ENCODE measurements at places on chromosomes 16 and 17.
A peak's percentile ranks its signal among the peaks of the same experiment; 100 is the strongest.

GRCh38 chr16:56912746-56913708 is 18.9 kb upstream of the HERPUD1 start:
- DNase-seq = no peak

GRCh38 chr17:21209511-21210175 is 4.3 kb downstream of the TMEM11 start:
- no peak for DNase-seq

- DNase-seq = no peak
These were observed 3.1 kb upstream of the LIMD2 start for GRCh38 chr17:63703029-63703428.

DNA sequence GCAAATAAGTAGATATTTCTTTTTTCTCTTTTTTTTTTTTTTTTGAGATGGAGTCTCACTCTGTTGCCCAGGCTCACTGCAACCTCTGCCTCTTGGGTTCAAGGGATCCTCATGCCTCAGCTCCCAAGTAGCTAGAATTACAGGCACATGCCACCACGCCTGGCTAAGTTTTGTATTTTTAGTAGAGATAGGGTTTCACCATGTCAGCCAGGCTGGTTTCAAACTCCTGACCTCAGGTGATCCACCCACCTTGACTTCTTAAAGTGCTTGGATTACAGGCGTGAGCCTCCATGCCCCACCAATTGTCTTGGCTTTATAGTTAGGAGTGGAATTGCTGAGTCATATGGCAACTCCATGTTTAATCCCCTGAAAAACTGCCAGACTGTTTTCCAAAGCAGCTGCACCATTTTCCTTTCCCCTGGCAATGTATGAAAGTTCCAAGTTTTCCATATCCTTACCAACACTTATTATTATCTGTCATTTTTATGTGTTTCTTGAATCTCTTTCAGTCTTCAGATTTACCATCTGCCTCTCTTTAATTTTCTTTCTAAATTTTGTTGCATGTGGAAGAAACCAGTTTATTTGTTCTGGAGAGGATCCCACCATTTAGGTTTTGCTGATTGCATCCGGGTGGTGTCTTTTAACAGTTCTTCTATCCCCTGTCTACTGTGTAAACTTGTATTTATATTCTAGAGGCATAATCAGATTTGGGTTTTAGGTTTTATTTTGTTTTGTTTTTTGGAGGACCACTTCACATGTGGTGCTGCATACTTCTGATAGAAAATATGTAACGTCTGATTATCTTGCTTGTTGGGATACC is 9.9 kb upstream of the CES3 start:
- DNase-seq = no peak

- no peak for DNase-seq
These were observed 154.8 kb upstream of the TNRC6C start for GRCh38 chr17:77803726-77804125.

GRCh38 chr16:53159781-53160436 is 105.1 kb downstream of the CHD9 start:
- no peak for DNase-seq

DNA sequence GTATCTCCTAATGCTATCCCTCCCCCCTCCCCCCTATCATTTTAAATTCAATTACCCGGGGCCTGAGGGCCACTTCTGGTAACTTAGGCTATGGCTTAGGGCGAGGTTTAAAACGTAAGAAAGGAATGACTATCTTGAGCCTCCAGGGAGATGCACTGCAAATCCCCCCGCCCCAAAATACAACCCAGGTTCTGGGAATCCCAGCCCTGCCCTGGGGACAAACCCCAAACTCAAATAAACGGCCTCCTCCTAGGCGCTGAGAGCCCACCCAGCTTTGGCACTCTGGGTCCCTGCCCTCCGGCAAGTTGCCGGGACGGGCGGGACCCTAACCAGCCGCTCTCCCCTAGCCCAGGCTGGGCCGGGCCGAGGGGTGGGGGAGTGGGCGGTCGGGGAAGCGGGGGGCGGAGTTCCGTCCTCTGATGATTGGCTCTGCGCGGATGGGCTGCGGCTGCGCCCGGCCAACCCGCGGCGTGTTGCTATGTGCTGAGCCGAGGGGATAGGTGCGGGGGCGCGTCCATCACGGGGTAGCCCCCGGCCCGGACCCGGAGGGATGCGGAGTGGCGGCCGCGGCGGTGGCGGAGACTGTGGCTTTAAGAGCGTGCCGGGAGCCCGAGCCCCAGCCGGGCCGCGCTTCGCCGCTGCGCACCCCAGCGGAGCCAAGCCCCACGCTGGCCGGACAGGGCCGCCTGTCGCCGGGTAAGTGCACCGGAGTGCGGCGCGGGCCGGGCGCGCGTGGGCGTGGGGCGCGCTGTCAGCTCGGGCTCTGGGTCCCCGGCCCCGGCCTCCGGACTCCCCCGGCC is at the start of gene YPEL2:
TSS of gene YPEL2 (plus strand) at position 527 of the 800 bp plus-strand sequence. CDS start 21,755 bp downstream, outside the sequence.
- peak; percentile 97 for DNase-seq

DNA sequence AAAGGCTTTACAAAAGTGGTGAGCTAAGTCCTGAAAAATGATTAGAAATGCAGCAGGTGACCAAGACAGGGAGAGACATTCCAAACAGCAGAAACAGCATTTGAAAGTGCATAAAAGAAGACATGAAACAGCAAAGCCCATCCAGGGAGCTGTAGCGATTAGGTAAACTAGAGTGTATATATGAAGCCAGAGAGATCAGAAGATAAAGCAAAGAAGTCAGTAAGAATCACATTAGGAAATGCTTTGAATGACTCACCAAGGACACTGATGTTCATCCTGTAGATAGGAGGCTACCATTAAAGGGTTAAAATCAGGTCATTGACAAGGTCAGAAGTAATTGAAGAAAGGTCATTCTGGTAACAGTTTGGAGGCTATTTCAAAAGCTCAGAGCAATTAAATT is 27.6 kb upstream of the VAT1L start:
- DNase-seq = no peak

- peak; percentile 17 for DNase-seq
These were observed 9.0 kb downstream of the FASN start for GRCh38 chr17:82088838-82089722.

DNA sequence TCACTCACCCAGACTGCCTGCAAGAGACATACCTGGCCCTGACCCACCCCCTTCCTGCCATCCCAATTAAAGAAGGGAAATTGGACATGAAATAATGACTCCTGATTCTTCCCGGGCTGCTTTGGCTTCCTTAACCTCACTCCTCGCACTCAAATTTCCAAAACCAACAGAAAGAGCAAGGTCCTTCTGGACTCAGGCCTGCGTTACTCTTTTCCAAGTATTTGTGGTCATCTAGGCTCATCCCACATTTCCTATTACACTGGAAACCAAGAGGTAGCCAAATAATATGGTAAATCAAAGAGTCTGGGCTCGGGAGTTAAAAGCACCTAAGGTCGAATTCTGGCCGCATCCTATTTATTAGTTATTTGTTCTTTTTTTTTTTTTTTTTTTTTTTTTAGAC is 359.3 kb downstream of the NPIPA8 start:
- DNase-seq = peak; percentile 32

DNA sequence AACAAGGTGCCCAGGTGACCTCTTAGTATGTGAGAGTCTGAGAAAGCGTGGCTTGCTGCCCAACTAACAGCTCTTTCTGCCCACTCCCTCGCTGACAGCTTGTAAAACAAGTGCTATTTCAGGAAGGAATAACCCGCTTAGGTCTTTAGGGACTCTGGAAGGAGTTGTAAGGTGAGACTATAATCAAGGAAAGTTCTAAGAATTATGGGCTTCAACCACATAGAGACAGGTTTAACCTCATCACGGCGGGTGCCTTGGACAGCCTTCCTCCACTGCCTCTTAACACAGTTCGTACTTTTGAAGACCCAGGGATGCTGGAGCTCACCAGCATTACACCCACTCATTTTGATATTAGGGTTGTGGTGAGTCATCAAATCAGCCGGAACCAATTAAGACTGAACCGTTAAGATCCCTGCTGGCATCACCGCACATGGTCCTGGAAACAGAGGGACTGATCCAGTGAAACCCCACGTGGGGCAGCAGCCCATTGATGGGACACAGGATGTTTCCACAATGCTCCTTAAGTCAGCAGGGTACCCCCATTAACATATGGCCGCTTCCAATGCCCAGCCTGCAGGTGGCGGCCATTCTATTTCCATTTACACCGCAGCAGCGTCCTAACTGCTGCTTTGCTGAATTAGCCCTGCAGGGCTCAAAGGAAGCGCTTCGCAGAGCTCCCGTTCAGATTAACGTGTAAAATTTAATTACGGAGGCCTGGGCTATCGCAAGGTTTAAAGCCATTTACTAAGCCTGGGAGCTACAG is 176.6 kb upstream of the SDK2 start:
- DNase-seq = peak; percentile 31

GRCh38 chr17:66310528-66311148 is 8.2 kb downstream of the PRKCA start:
- no peak for DNase-seq

- no peak for DNase-seq
These were observed 145.4 kb downstream of the IRX5 start for GRCh38 chr16:55076053-55076452.

DNA sequence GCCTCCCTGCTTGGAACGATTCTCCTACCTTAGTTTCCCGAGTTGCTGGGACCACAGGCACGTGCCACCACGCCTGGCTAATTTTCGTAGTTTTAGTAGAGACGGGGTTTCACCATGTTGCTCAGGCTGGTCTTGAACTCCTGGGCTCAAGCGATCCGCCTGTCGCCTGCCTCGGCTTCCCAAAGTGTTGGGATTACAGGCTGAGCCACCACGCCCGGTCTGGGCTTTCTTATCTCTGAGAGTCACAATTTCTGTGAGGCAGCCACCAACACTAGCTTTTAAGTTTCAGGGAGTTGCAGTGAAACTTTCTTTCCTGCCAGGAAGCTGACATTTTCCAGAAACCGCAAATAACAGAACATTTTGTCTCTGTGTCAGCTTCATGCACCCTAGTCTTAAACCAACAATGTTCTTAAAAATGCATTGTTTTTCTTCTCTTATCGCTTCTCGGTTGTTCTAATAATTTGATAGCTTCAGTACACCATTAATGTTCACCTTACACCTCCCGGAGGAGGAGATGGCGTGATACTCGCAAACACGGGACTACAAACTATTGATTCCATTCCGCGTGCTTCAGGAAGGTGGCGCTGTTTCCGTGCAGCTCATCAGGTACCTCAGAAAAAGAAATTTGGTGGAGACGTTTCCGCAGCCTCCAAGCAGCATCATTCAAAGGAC is 7.4 kb upstream of the DHRS7B start:
- peak; percentile 70 for DNase-seq

DNA sequence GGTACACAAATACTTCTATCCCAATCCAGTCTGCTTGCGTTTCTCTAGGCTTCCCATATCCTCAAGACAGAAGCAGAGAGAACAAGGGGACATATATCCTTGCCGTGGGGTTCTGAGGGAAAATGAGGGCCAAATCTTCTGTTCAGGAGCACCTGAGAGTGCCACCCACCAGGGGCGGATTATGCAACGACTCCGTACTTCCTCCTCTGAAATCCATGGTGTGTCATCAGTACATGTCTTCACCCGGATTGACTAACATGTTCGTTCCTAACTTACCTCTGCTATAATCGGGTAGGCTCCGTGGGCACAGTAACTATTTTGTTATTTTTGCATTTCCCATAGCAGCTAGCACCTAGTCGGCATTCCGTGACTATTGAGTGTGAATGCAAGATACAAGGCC is 7.8 kb upstream of the ZNF200 start:
- DNase-seq = no peak

- no peak for DNase-seq
These were observed 9.4 kb downstream of the CWC25 start for GRCh38 chr17:38815576-38816193.

DNA sequence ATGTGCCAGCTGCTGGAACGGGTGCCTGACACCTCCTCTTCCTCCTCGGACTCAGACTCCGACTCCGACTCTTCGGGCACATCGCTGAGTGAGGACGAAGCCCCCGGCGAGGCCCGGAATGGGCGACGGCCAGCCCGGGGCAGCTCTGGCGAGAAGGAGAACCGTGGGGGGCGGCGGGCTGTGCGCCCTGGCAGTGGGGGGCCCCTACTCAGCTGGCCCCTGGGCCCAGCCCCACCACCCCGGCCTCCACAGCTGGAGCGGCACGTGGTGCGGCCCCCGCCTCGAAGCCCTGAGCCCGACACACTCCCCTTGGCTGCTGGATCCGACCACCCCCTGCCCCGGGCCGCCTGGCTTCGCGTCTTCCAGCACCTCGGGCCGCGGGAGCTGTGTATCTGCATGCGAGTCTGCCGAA is 6.8 kb downstream of the FBXL19 start:
- DNase-seq = no peak

- DNase-seq = no peak
These were observed 108.1 kb downstream of the ABCC12 start for GRCh38 chr16:48047720-48048119.

GRCh38 chr16:14511800-14512135 is 118.3 kb downstream of the PARN start:
- no peak for DNase-seq

DNA sequence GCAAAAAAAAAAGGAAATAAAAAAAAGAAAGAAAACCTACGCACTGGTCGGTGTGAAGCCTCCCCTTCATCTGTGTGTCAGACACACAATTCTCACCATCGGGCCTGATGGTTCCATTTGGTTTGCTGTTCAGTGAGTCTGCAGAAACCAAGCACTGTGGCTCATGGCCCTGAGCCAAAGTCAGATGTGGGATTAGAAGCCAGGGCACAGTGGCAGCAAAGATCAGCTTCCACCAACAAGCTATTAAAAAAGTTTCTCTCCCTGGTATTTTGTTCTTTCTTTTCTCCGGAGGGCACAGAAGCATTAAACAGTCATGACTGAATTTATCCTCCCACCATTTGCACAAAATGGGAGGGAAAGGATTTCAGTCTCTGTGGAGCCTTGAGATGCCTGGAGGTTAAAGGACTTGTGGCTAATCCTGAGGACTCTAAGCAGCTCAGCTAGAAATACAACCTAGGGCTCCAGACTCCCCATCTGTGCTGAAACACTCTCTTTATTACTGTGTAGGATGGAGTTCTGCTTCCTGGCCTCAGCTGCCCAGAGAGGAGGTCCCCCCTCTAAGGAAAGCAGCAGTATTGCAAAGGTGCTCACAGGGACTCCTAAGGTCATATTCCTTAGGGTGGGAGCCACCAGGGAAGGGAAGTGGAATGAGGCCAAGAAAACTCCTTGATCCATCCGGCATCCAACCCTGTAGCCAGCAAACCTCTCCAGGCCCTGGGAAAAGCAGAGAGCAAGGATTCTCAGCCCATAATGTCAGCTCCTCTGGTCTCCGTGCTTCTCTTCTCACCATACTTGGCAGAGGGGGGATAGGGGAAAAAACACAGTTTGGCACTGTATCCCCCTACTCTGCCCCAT is 28.2 kb downstream of the SLC39A11 start:
- no peak for DNase-seq

- no peak for DNase-seq
These were observed 11.7 kb upstream of the C16orf95 start for GRCh38 chr16:87328846-87329245.

- no peak for DNase-seq
These were observed 4.8 kb downstream of the NEK8 start for GRCh38 chr17:28733346-28733745.

DNA sequence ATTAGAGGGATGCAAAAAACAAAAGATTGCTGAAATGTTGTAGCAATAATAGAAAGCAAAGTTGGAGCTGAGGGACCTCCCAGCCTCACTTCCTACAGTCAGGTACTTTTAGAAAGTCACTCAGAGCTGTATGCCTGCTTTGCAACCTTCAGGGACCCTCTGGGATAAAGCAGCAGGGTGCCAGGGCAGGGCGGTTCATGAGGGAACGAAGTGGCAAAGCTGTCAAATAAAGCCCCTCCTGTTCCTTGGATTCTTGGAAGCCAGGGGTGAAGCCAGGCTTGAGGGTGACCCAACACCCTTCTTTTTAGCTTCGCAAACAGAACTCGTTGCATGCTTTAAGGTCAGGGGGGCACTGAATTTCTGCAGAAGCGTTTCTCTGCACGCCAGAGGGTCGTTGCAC is 767 bp downstream of the ATP2C2 start:
- DNase-seq = no peak

- peak; percentile 91 for DNase-seq
These were observed 37.6 kb downstream of the ARHGAP27 start for GRCh38 chr17:45394913-45395568.

Measured in right hindlimb (tissue), 1 donor.